ENCODE measurements at places on chromosomes 4 and X.

DNA sequence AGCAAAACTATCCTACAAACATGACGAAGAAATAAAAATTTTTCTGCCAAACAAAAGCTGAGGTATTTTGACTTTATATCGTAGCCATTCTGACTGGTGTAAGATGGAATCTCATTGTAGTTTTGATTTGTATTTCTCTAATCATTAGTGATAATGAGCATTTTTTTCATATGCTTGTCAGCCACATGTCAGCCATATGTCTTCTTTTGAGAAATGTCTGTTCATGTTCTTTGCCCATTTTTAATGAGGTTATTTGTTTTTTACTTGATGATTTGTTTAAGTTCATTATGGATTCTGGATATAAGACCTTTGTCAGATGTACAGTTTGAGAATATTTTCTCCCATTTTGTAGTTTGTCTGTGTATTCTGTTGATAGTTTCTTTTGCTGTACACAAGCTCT, 24.5 kb downstream of the F8A2 start:
- no peak for DNase-seq

GRCh38 chrX:136954930-136955329, 74.4 kb upstream of the RBMX start:
- DNase-seq, result no peak

DNA sequence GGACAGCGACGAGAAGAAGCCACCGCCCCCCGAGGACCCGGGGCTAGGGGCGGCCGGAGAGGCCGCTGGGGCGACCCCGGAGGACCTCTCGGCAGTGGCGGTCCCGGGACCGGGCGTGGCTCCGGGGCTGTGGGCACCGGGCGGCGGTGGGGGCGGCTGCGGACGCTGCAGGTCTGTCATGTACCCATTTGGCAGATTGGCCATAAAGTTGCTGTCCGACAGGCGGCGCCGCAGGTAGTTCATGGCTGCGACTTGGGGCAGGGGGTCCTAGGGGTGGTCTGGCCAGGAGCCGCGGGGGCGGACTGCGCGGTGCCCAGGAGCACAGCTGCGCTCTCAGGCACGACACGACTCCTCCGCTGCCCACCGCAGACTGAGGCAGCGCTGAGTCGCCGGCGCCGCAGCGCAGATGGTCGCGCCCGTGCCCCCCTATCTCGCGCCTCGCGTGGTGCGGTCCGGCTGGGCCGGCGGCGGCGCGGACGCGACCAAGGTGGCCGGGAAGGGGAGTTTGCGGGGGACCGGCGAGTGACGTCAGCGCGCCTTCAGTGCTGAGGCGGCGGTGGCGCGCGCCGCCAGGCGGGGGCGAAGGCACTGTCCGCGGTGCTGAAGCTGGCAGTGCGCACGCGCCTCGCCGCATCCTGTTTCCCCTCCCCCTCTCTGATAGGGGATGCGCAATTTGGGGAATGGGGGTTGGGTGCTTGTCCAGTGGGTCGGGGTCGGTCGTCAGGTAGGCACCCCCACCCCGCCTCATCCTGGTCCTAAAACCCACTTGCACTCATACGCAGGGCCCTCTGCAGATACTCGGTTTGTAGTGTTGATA, at the start of gene SYN1:
Gene SYN1 (minus strand): TSS at position 372 of the 817 bp plus-strand sequence. CDS start 129 bp downstream, at position 243.
- no peak for DNase-seq

DNA sequence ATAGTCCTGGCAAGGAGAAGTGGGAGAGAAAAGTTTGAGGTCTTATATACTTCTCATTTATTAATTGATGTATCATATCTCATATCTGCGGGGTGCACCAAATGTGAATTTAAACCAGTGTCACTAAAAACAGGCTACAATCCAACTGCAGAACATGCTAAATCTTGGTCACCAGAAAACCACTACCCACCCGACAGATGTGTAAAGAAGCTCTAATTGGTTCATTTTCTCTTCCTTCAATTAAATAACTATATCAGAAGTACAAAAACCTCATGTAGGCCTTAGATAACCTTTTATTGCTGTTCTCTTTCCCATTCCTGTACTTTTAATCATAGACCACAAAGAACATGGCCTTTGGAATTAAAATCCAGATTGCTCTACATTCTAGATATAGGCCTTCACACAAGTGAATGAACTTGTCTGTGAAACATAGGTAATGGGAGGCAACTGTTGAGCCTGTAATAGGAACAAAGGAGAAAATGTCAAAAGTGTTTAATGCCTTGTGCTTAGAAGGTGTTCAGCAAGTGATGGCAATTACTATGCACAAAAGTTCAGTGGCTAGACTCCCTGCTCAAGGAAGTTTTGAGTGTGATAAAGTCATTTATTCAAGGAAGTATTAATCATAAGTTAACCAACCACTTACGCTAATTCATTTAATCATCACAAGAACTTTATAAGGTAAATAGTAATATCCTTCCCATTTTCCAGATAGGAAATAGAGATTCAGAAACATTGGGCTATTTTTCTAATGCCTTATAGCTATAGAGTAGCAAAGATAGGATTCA, 425.6 kb downstream of the INPP4B start:
- no peak for DNase-seq

DNA sequence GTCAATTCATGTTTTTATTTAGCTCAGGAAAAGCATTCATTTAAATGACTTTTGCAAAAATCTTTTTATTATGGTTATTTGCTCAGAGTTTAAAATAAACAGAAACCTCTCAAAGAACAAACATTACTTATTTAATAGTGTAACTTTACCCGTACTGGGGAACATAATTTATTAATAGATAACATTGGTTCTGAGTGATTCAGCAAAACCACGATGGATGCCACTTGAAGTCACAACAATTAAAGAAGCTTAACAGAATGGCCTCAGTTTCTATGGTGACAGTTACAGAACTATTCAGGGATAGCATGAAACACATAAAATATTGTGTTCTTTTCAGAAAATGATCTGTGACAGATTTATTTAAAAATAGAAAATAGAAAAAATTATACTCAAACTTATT, 368.7 kb downstream of the CCSER1 start:
- no peak for DNase-seq

GRCh38 chr4:158519226-158519625, 2.5 kb upstream of the RXFP1 start:
- no peak for DNase-seq

GRCh38 chr4:121709766-121710405, 13.1 kb upstream of the ANXA5 start:
- DNase-seq, result no peak

- DNase-seq, result no peak
These were observed 64.4 kb downstream of the AFF1 start for GRCh38 chr4:86999136-86999643.
